ENCODE measurements at places on chromosomes 7 and 10.

DNA sequence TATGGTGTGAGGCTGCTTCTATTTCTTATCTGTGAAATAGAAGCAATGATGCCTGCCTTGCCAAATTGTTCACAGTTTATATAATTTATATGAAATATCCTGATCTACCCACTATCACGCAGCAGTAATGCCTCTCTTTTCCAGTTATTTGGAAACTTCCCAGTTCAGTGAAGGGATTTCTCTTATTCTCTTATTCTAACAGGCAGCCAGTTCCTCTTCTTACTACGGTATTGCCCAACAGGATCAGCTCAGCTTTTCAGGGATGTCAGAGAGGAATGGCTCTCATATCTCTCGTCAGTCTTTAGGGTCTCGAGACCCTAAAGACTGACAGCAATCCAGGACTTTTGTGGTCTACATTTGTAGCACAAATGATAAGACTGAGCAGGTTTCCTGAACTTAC lies 215.6 kb downstream of the CREB5 start:
- DNase-seq: no peak

DNA sequence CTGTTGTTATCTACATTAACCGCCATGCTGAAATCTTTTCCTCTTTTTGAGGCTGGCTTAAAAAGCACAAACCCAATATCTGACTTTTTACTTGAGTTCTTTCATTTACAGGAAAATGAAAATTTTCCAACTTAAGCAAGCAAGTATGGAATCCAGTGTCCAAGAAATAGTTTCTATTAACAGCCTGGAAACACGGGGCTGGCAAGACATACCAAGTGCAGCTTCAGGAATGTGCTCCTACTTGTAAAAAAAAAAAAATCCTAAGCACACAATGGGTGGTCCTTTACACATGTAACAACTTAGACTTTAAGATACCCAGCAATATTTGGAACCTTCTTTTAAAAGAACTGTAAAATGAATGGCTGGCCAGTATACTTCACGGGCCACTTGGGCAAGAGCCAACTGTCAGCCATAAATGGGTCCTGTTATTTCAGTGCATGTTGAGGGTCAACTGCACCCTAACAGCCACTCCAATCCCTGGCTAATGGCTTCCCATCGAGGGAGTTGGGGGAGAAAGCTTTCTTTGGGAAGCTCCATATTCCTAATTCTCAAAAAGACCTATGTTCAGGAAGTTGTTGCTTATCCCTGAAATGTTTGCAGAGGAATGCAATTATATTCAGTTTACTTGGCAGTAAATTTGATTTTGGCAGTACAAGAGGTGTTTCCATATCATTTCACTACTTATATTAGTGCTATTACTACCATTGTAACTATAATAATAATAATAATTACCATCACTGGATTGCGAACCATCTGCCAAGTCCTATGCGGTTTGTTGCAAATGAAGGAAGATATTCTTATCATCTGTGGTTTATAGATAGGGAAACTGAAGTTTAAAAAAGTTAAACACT lies 236.4 kb upstream of the TMEM72 start:
- DNase-seq: no peak

GRCh38 chr10:98444314-98445006 lies 2.3 kb downstream of the HPS1 start:
- no peak for DNase-seq

- no peak for DNase-seq
These were observed 282.6 kb downstream of the AUTS2 start for GRCh38 chr7:69880840-69881239.

GRCh38 chr7:31004393-31004792 lies 40.6 kb downstream of the GHRHR start:
- no peak for DNase-seq

DNA sequence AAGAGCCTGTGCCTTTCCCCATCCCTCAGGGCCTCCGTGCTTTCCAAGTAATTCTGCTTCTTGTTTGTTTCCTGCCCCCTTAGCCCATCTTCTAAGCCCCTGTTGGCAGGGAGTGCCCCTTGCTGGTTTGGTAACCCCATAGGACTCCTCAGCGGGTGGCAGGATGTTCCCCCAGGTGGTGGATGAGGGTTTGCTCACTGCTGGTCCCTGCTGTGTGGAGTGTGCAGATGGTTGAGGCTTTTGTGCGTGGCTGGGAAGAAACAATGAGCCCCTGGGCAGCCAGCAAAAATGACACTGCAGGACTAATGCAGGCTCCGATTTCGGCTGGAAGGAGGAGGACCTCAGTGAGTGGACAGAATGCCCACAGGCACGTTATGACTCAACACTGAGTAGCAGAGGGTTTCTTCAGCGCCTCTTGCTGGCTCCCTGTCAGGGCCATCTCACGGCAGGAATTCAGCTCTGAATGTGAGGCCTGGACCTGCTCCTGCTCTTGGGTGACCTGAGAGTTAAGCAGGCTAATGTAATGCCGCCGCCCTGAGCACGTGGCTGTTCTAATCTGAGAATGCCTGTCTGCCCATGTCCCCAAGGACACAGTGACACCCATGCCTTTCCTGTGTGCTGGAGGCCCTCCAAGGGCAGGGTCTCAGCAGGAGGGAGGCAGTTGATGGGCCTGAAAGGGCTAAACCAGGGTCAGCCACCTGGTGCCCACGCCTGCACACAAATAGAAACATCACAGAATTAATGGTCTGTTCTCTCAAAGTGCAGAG lies 16.6 kb downstream of the BAG3 start:
- DNase-seq: peak; percentile 57

DNA sequence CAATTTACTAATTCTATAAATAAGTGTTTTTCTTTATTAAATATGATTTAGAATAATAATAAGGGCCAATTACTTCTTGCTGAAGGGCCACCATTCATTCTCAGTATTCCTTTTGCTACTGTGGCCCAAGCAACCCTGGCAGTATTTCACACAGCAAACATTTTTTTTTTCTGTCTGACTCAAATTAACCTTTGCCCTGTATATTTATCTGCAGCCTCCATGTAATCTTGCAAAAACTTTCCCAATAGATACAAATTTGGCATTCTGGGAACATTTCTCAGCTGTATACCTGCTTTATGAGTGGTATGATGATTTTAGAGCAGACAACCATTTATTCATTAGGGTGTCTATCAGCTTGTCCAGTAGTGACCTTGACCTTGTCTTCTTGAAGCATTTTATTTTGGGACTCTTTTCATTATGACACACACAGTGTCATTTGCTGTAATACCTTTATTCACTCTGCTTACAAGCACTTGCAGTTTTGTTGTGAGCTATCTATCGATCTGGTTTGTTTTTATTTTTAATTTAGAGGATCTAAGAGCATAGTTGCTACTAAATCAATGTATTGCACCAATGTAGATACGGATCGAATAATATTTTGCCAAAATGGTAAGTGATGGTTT lies 159.7 kb upstream of the PLXDC2 start:
- DNase-seq: no peak

DNA sequence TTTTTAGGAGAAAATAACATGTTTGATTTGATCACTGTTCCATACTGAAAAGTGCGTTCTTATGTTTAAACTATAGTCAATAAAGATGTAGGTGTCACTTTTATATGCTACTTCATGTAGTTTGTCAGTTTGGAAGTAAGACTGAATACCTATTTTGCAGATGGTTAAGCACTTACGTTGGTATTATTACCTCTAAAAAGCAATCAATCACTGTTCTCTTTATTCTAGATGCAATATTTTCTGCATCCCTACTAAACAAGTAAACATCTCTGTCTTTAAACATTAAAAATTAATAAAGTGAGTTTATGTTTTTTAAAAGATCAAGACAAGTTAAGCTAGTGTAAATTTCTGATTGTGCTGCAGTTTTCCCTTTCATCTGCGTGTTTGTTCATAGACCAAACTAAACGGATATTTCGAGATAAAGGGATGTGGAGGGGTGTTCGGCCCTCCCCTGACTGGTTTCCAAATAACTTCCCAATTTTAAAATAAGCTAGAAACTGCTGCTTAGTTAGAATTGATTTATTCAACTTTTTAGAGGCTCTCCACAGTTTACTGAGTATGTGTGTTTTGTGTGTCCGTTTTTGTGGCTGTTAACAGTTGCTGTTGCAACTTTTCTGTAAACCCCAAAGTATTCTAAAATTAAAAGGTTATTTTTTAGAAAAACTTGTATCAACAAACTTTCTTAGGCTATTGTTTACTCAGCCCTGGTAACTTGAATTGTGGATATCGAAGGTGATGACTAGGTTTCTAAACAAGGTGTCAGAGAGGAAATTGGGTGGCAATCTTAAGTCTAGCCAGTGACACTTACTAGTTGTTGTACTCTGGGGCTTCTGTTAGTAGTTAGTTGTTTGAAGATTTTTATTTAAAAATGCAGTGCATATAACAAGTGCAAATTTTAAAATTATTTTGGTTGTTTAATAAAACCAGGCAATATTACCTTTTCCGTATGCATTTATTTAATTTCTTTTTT lies 974 bp downstream of the KIF11 start:
- no peak for DNase-seq

GRCh38 chr7:8129318-8129659 lies 132.7 kb downstream of the ICA1 start:
- no peak for DNase-seq

DNA sequence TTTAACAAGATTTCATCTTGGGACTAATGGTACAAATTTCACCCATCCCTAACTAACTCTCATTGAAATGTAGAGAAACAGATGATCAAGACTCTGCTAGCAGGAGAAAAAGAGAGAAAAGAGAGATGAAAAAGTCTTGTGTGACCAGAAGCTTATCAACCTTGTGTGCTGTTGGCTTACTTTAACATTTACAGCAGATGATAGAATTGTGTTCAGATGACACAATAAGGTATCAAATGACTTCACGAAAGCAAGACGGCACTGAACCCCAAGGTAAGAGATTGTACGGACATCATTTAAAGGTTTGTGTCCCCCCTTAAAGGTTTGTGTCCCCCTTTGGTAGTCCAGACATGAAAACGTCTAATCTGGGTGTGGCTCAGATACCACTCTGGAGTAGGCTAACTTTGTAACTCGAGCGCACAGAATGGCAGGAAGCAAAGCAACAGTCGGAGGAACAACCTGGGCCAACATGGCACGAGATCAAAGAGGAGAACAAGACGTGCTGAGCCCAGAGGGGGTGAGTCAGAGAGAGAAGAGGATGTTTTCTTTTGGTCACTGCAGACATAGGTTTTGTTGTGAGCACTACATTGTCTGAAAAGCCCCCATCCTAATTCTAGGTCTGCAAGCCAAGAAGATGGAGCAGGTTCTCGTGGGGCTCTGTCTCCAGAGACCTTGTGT lies 10.4 kb upstream of the LMBR1 start:
- no peak for DNase-seq

DNA sequence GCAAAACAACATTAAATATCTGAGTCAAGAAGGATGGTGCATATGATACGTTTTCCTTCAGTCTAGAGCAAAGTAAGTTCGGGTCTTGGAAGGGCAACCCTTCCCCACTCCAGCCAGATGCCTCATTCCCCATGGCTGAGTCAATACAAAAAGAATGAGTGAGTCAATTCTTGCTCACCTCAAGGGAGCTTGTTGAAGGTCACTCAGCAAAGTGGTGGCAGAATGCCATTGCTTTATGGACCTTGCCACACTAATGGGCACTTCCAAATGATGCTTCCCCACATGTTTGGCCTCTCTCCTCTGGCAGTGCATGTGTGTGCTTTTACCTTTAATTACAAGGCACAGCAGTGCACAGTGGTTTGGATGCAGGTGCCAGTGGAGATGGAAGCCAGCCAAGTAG lies 296.5 kb downstream of the SORCS3 start:
- no peak for DNase-seq

GRCh38 chr7:157825325-157825724 lies 488.5 kb downstream of the DNAJB6 start:
- DNase-seq: no peak

- DNase-seq: no peak
These were observed 108.3 kb downstream of the COL28A1 start for GRCh38 chr7:7427363-7427762.

- DNase-seq: peak; percentile 84
These were observed 1.3 kb downstream of the EIF4EBP2 start for GRCh38 chr10:70405037-70405824.

DNA sequence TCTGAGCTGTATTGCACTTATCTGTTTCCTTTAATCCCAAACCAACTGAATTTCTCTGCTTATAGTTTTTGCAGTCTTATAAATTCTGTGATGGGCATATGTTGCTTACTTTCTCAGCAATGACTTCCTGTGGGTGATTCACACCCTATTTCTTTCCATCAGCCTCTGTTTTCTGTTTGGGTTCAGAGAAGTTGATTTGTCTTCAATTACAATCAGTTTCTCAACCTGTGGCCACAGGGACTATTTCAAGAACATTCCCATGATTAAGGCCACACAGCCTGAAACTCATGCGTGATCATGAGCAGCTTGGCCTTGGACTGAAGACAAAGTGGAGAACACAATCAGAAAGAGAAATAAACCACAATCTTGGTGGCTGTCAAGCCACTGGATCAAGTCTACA lies 1174.6 kb upstream of the C7orf33 start:
- DNase-seq: no peak

DNA sequence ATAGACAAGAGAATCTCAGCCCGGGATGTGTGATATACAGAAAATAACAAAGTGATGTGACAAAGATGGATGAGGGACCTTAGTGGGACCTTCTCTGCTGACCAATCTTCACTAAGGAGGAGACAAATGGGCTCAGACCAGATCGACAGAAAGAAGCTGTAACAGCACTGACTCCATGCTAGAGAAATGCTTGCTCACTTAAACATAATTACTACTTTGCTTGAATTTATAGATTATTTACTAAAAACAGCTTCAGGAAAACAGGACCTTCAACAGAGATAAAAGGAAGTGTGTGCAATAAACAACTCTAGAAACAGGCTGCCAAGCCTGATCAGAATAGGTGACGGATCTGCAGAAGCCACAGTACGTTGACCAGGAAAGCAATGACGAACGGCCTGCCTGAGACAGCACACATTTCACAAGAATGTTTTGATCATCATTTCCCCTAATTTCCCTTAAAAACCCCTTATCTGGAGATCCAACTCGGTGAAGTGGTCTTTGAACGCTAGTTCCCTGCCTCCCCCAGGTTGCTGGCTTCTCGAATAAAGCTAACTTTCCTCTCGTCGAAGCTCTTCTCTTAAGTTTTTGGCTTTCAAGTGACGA lies 98.4 kb upstream of the STEAP1B start:
- DNase-seq: no peak

- no peak for DNase-seq
These were observed 732.7 kb upstream of the AUTS2 start for GRCh38 chr7:68865351-68866199.

DNA sequence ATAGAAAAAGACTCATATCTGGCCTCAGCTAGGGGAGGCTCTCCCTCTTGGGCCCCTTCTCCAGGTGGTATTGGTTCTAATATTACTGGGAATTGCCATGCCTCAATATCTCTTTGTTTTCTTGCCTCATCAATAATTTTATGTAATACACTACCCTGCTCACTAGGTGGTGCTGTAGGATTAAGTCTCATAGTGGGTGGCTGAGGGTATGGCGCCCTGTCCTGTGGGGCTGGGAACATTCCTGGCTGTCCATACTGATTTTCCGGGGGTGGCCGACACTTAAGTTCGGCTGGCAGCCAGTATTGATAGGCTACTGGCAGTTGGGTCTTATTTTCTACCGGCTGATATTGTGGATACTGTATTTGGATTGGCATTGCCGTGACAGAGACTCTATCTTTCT lies 9.0 kb upstream of the TAS2R3 start:
- no peak for DNase-seq

- DNase-seq: no peak
These were observed 33.3 kb upstream of the TM9SF3 start for GRCh38 chr10:96619796-96620773.

GRCh38 chr10:77744245-77744644 lies 106.6 kb upstream of the KCNMA1 start:
- no peak for DNase-seq

- DNase-seq: no peak
These were observed 163.2 kb downstream of the NOC3L start for GRCh38 chr10:94199565-94199964.

GRCh38 chr7:117386110-117386706 lies 41.1 kb downstream of the ASZ1 start:
- DNase-seq: no peak
